ENCODE measurements at places on chromosomes 4 and X.

- DNase-seq = no peak
These were observed 71.8 kb downstream of the C4orf33 start for GRCh38 chr4:129167640-129168260.

DNA sequence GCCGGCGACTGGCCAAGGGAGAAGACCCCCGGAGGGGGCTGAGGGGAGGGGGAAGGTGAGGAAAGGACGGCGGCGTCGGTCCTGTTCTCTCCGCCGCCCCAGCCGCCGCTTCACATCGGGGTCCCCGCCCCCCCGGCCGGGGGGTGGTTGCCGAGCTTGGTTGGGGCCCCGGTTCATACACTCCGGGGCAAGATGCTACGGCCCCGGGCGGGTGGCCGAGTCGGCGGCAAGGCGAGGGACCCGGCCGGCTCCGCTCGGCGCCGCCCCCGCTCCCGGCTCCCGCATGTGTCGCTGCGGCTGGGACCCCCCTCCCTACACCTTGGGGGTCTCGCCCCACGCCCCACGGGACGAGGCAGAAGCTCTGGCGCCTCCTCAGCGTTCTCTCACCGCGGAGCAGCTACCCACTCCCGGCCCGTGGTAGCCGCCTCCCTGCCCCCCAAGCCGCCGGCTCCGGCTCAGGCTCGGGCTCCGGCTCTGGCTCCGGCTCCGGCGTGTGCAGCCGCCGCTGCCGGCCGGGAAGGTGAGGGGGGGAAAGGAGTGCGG, 461 bp downstream of the FBXW7 start:
- peak; percentile 47 for DNase-seq

DNA sequence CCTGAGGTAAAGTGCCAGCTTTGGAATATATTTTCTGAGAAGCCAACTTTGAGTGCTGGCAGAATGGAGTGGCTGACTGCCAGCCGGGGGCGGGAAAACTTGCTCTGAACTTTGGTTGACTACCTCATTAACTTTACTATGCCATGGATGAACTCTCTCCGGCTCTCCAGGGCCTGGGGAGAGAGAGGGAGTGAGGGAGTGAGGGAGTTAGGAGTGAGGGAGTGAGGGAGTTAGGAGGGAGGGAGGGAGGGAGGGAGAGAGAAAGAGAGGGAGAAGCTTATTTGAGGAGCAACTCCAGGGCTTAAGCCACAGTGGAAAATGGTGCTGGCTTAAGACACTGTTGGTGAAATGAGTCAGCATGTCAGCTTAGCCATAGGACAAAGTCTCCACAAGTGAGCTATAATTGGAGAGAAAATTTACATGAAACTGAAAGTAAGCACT, 280.9 kb upstream of the RPS6KA3 start:
- peak; percentile 35 for DNase-seq

DNA sequence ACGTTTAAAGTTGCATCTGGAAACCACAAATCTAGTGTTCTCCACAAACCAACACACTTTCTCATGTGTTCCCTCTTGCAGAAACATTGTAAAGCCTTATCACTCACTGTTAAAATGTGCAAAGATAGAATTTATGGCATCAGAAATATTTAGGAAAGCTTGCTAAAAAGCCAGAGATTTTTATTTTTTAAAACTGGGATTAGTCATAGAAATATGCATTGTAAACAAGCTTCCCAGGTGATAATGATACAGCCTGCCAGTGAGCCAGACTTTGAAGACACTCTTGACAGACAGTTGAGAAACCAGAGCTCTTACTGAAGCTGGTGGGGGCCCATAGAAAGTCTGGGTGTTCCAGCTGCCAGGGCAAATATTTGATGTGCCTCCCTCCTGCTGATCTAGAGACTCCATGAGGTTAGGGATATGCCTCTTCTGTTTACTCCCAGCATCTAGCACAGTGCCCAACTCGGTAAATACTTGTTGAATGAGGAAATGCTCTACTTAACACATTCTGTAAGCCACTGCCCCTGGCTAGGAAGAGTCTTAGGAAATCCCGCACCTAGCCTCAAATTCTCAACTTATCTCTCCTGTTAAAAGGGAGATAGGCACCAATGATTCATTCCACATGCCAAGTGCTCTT, 179.0 kb upstream of the RASGEF1B start:
- DNase-seq = no peak

GRCh38 chrX:32545101-32545500, 666.2 kb downstream of the DMD start:
- no peak for DNase-seq

- no peak for DNase-seq
These were observed 10.2 kb downstream of the TLR3 start for GRCh38 chr4:186078981-186079638.

DNA sequence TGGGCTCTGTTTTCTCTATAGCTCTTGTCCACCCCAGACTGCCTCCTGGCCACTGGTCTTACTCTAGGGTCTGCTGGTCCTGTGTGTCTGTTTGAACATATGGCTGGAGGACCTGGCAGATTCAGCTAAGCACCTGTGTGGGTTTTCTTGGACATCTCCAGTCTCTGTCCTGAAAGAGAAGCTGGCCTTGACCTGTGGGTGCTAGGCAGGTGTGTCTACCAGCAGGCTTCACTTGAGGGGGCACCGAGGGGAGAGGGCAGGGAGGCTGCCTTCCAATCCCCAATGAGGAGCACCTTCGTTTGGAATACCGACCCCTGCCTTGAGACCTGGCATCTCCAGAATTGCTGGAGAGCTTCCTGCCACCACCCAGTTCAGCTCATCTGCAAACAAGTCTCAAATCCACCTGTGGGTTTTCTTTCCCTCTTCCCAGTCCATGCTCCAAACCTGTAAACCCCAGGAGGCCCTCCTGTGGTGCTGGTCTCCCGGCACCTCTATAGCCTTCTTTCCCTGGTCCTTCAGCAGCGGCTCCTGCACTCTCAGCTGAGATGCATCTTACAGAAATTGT, 45.2 kb downstream of the HTRA3 start:
- DNase-seq = peak; percentile 6

DNA sequence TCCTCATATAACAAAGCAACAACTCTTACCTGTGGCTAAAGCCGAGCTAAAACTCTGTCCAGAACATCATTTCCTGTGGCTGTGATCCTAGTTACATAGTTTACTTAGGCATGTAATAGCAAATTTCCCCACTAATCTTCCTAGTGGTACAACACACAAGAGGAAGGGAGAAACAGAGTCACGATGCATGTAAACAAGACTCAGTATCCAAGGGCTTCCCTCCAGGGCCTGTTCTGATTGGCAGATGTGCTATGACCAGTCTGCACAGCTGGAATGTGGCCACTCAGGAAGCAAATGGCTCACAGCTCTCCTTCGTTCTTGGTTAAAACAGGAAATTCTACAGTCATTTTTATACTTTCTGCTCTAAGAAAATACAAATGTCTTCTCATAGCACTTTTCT, 49.2 kb upstream of the PRSS48 start:
- DNase-seq = peak; percentile 66

DNA sequence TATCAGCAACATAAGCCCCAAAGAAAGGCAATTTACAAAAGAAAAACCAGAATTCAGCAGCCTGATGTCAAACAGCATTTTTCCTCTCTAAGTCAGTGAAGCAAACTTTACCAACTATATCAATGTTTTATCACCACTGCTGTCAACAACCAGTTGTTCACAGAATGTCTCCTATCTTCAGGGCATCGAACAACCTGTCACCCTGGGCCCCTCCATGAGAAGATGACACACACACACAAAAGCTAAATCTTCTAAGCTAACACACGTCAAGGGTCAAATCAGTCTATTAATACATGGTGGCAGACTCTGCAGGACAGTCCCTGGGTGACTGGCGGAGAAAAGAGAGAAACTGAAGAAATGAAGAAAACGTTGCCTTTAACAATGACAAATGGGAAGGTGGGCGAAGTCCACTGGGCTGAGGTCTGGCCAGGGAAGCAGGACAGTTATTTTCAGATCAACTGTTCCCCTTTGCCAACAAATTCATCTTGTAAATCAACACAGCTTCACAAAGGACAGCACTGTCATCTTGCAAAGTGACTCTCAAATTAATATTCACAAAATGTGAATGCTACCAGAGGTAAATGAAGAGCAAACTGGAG, 13.0 kb downstream of the FAT1 start:
- DNase-seq = no peak

DNA sequence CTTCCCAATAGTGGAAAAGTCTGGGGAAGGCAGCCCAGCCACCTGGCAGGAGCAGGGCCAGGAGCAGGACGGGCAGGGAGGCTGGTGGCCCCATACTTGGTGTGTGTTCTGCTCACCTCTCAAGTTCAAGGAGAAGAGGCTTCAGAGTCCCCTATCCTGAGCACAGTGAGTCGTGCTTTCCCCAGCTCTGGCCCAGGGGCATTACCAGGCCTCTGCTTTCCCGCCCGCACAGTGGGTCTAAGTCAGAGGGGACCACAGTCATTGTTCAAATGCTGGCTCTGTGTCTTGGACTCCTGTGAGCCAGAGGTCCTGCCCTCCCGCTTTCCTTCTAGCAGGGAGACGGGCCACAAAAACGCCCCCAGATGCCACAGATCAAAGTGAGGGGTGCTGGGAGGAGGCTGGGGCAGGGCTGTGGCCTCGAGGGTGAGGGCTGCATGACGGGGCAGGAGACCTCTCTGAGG, 27.6 kb downstream of the HTRA3 start:
- peak; percentile 31 for DNase-seq

DNA sequence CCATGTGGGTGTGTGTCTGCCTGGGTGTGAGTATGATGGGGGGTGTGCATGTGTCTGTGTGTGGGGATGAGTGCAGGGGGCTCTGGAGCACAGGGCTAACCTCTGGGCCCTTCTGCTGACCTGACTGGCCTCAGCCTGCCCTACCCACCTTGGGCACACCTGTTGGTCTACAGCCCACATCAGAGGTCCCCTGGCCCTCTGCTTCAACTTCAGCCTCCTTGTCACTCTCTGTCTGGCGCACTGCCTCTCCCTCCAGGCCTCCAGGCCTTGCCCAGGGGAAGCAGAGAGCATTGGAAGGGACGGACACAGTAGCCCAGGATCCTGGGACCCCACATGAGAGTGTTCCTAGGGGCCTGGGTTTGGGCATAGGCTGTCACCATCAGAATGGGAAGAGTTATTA, 115.4 kb downstream of the EFNB1 start:
- no peak for DNase-seq

DNA sequence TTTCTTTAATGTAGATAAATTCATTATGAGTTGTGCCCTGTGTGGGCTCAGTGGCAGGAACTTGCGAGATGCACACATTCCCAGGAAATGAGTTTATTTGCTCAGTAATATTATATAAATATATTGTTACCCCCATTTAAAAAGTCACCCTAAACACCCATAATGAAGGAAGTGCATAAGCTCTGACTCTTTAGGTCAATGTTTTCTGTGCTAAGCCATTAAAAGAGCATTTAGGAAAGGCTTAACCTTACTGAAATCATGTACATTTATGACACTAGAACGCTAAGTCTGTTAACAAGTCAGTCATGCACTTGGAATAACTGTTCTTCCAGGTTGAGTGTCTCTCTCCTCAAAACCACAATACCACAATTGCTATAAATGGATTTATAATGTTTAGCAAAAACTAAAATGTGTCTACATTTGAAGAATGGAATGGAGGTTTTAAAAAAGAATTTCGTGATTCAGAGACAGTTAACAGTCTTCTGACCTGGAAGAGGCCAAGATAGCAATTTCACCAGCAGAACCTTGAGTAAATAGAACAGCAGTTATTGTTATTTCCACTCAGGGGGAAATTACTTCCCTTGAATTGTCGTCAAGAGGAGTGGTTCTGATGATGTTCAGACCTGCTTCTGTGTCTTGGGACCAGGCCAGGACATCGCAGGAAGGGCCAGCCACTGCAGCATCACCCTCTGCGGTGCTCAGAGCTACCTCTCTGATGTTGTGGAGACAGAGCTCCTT, 91.1 kb upstream of the VEGFC start:
- DNase-seq = no peak

DNA sequence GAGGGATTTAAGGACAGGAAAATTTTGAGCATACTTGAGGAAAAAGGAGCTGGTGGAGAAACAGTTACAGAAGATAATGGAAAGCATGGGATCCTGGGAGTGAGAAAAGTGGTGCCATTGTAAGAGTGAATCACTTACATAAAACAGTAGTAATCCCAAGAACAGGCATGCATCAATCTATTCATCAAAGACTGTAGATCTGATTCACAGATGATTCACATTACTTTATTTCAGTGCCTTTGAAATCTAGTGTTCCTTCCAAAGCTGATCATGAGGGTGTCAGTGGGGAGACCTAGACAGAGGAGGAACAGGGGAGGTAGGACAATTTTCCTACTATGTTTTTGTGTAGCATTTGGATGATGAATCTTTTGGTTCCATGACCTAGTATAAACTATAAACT, 102.7 kb downstream of the TAB3 start:
- no peak for DNase-seq

GRCh38 chrX:70476166-70476933, 31.7 kb downstream of the DLG3 start:
- DNase-seq = no peak

DNA sequence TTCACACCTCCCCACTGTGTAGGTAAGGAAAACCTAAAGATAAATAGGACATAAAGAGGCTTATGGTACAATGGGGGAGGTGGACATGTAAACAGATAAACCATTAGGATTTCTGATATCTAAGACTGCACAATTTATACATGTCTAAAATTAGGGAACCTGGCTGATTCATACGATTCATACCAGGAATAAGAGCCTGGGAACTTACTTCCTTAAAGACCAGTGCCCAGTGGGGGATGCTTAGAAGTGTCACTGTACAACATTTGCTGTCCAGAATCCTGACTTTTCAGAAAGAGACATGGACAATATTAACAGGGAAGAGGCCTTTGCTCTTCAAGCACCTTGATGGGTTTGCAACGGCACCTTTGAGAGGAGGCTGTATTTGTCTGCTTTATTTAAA, 116.8 kb upstream of the KIT start:
- DNase-seq = no peak

- DNase-seq = peak; percentile 89
These were observed at the start of gene CYP4V2 for GRCh38 chr4:186191200-186192065. CYP4V2 (plus strand) TSS chr4:186191567; CDS start chr4:186191824, 257 bp downstream.

DNA sequence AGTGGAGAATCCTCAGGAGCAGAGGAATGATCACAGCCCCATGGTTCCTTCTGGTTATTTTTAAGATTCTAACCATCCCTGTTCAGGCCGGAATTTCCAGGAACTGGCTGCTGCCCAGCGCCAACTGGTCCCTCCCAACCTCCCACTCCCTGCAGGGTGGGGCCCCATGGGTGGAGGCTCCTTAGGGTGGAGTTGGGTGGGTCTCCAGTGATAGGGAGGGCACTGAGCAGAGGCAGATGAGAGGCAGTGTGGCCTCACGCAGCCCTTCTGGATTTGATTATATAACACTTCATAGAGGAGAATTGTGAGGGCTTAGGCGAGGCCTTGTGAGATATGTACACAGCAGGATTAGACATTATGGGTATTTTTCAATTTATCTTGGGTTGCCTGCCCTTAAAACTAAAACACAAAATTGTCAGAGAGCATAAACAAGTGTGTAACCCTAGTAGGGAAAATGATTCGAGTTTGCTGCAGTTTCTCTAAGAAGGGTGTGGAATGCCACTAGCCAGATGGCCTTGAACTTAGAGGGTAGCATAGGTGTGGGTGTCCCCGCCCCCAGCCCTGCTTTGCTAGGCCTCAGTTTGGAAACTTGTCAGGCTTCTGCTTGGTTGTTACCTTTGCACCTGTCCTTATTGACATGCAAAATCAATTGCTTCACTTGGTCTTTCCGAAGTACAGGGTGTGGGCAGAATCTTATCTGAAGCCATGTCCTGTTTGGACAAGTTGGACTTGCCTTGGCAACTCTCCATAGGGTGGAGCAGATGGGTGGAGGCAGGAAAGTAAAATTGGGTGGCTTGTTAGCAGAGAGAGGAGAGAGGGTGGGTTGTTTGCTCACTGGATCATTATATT, 9.4 kb downstream of the KLF3 start:
- DNase-seq = peak; percentile 74
